ENCODE measurements at places on chromosomes 13 and 19. TPM values are rescaled to one million over a fixed set of nuclear protein-coding genes. Genes with fewer than 3 reads are reported as not detected.

The ZNF763 gene
- polyA plus RNA-seq = 7.4 TPM

The GRIK5 gene
- 20.3 TPM for polyA plus RNA-seq

The TBXA2R gene
- 2.7 TPM for polyA plus RNA-seq

The S1PR4 gene
- 0.25 TPM for polyA plus RNA-seq

The BORA gene
- 7.2 TPM for polyA plus RNA-seq

The TEX29 gene
- 0.48 TPM for polyA plus RNA-seq

The RBM42 gene
- polyA plus RNA-seq = 57.1 TPM

- DNase-seq = no peak
These were observed 20.4 kb downstream of the NOSIP start for GRCh38 chr19:49559928-49560327.

- no peak for DNase-seq
These were observed 135.7 kb downstream of the MIPEP start for GRCh38 chr13:23753458-23753857.

GRCh38 chr19:2549701-2550191 is 73.8 kb downstream of the GADD45B start:
- DNase-seq = no peak

DNA sequence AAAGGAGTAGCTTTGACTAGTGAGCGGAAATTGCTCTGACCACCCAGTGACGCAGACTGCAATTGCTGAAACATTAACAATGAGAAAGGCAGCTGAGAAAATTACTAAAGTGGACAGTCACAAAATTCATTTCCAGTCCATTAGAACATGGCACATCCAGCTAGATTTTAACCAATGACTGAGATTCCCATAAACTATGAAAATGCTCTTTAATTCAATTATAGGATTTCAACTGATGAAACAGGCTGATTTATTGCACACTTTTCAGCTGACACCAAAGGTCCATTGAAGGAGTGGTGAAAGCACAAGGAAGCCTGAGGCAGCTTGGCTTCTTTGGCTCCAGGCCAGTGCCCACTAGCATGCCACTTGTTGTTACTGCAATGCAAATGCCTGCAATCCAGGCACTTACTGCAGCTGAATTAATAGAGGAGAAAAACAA is 933.4 kb downstream of the SLITRK6 start:
- DNase-seq = no peak

- no peak for DNase-seq
These were observed 319 bp downstream of the NKG7 start for GRCh38 chr19:51372021-51372648.

GRCh38 chr13:100503622-100504021 is 85.0 kb downstream of the GGACT start:
- no peak for DNase-seq

GRCh38 chr19:50039968-50040367 is 14.2 kb downstream of the ZNF473 start:
- no peak for DNase-seq

GRCh38 chr13:98570929-98571372 is 6.0 kb downstream of the STK24 start:
- no peak for DNase-seq

DNA sequence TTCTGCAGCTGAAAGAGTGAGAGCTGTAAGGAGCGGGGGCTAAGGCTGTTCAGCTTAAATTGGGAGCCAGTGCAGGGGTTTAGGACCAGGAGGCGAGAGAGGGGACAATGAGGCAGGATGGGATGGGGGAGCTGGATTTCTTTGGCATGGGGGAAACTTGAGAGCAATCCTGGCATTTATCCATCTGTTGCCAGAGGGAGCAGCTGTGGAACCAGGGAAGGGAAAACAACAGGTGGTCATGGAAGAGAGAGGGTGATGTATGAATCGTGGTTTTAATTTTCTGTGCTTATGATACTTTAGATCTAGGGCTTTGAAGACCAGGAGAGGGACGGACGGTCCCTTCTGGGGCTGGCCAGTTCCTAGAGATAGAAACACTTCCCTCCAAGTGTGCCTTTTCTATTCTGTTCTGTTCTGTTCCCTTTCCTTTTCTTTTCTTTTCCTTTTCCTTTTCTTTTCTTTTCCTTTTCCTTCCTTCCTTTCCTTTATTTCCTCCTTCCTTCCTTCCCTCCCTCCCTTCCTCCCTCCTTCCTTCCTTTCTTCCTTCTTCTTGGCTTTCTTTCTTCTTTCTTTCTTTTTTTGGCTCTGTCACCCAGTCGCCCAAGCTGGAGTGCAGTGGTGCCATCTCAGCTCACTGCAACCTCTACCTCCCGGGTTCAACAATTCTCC is 16.0 kb upstream of the CCL25 start:
- no peak for DNase-seq

DNA sequence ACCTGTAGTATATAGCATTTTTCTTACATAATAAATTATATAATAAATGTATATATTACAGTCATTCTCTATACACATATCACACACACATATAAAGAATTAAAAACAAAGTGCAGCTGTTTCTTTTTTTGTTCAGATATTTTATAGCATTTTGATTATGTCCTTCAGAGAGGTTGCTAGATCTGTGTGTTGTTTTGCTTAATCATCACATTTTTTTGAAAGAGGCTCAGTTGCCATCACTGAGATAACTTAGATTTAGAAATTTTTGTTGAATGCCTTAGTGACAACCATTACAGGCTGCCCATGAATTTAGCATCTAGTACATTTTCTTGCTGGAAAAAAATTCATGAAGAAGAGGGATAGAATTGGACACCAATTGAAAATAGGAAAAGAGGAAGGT is 545.2 kb upstream of the PCDH9 start:
- DNase-seq = no peak

GRCh38 chr19:43570174-43570791 is 5.0 kb downstream of the XRCC1 start:
- DNase-seq = no peak

- DNase-seq = no peak
These were observed 16.6 kb downstream of the DDX39A start for GRCh38 chr19:14402332-14403144.

Data from left renal cortex interstitium (tissue), 4 donors.